ENCODE measurements at places on chromosomes 12 and 14. TPM values are rescaled to one million over a fixed set of nuclear protein-coding genes. Genes with fewer than 3 reads are reported as not detected.

The PELI2 gene
- 15.5 TPM for total RNA-seq

DNA sequence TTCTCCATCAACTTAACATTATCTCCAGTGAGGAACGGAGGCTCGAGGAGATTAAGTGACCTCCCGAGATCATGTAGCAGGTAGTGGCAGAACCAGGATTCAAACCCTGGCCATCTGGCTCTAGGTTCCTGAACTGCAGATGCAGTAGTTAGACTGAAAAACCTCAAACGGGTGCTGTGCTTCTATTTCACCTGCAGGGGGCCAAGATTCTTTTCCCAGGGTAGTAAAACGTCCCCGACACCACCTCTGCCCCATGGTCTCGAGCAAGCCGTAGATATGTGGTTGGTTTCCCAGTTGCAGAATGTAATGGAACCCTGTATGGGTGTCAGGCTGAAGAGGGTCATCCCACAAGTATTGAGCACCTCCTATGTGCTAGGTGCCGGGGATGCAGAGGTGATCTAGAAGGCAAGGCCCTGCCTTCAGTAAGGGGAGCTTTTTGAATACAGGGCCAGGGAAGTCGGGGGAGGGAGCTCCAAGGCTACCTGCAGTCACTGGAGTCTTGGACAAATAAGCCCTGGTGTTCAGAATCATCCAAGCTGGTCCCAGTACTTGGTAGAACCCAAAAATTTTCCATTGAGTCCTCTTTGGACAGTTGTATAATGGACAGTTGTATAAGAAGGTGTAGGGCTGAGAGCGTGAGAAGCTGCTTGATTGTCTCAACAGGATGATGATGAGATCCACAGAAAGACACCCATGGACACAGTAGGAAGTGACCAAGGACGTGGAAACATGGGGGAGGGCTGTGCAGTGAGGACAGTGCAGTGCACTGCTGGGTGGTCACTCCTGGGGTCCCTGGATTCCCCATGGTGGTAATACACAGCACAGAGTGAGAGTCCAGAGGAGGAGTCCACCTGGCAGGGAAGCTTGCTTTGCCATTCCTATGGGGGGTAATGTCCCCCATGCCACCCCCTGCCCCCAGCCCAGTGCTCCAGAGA is 197.2 kb downstream of the CHST11 start:
- DNase-seq, result no peak

The PLEKHD1 gene
- total RNA-seq, result 0.10 TPM

The GALNT6 gene
- total RNA-seq, result 9.9 TPM

GRCh38 chr12:124217508-124218242 is 77.2 kb upstream of the RFLNA start:
- DNase-seq, result no peak
